ENCODE measurements at places on chromosomes 2 and 18.

- no peak for DNase-seq
These were observed 25.0 kb upstream of the COPS8 start for GRCh38 chr2:237060534-237061312.

DNA sequence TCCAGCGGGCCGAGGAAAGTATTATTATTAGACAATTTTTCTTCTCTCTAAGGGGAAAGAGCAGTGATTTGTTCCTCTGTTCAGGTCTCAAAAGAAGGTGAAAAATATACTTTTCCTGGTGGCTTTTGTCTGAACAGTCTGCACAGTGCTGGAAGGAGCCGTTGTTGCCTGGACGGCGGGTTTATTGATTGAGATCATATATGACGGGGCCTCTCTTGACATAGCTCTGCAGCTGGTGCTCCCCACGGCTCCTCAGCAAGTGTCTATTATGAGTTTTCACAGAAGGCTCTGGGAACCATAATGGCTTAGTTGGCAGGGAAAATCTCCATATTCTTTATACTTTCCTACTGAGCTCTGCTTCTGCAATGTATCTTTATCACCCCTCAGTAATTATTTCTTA is 42.9 kb downstream of the FSHR start:
- DNase-seq = no peak

GRCh38 chr2:71130905-71131244 is 441 bp downstream of the MPHOSPH10 start:
- no peak for DNase-seq

DNA sequence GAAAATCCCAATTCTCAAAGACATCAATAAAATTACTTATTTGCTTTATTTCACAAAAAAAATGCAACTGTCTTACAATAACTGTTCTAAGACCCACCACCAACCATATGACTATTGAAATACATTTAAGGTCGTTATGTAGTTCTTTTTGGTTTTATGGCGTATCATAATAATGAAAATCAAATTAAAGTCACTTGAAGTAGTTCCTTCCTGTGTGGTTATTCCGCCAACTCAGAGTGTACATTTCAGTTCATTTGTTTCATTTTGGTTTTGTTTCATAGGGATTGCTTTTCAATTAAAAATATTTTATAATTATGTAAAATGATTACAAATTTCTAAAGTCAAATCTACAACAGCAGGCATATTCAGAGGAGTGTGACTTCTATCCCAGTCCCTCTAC is 45.9 kb upstream of the AAK1 start:
- DNase-seq = no peak

GRCh38 chr18:55838841-55839240 is 250.8 kb upstream of the TCF4 start:
- DNase-seq = no peak

GRCh38 chr2:199707593-199708185 is 143.3 kb downstream of the FTCDNL1 start:
- no peak for DNase-seq

GRCh38 chr2:196268025-196268424 is 96.6 kb upstream of the STK17B start:
- no peak for DNase-seq

- no peak for DNase-seq
These were observed 74.8 kb downstream of the EMX1 start for GRCh38 chr2:72991980-72992733.

DNA sequence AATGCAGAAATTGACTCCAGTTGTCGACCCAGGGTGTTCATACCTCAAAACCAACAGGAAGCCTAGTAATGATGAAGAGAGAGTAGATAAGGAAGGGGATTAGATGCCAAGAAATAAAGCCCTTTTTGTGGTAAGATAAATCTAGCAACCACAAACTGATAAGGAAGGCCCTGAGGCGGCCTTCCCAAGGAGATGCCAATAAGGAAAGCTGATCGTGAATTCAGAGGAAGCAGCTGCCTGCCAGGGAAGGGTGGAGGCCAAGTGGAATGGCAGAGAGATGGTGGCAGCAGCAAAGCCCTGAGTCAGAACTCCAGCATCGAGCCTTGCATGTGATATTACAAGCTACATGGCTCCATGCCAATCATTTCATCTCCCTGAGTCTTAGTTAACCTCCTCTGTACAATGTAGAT is 126.3 kb downstream of the IRS1 start:
- DNase-seq = no peak

GRCh38 chr18:35973650-35974049 is 1.2 kb downstream of the RMP24 start:
- no peak for DNase-seq

DNA sequence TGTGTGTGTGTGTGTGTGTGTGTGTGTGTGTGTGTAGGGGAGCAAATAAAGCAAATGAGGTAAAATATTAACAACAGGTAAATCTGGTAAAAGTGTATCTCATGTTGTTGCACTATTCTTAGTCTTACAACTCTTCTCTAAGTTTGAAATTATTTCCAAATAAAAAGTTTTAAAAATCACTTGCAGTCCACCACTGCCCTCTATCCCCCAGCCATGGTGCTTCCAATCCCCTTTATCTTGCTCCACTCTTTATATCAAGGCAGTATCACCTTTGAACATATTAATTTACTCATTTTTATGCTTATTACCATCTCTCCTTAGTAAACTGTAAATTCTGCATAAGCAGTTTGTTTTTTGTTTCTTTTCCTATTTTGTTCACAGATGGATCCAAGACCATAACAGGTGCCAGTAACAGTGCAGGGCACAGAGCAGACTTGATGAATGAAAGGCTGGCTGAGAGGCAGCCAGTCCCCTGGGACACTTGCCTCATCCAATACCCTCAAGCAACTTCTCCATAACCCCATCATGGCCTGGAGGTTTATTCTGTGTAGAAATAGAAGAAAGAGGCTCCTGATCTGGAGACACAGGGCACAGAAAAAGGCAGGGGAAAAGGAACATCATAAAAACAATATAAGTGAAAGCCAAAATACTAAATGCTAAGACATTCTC is 67.6 kb downstream of the LDAH start:
- no peak for DNase-seq

DNA sequence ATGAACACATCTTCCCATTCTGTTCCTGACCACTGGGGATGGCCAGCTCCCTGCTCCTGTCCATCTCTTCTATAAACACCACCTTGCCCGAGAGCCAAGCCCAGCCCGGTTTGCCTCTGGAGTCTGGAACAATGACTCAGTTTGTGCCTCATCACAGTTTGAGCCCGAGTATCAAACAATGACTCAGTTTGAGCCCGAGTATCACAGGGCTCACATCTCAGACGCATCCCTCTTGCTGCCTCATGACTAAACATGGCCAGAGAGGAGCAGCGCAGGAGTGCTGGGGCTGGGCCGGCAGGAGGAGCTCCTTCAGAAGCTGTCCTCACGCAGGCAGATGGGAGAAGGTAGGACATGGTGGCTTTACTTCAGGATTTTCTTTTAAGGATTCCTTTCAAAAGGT is 68.7 kb downstream of the PXDN start:
- no peak for DNase-seq

DNA sequence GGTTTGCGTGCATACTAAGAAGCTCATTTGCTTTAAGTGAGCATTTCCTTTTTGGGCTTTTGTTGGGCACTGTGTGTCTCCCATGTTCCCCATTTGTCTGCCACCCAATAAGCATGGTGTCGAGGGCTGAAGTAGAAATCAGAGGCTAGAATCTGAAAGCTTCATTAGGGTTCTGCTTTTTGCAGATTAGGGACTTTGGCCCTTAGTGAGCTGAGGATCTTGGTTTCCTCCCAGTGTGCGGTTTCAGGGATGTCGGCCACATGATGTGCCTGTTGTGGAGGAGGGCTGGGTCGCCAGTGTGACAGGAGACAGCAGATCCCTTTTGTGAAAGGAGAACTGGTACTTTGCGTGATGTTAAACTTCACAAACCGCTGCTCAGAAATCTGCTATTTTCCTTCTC is 41.1 kb downstream of the PLEKHB2 start:
- DNase-seq = no peak

GRCh38 chr18:61736133-61736532 is 156.7 kb downstream of the RNF152 start:
- DNase-seq = no peak

DNA sequence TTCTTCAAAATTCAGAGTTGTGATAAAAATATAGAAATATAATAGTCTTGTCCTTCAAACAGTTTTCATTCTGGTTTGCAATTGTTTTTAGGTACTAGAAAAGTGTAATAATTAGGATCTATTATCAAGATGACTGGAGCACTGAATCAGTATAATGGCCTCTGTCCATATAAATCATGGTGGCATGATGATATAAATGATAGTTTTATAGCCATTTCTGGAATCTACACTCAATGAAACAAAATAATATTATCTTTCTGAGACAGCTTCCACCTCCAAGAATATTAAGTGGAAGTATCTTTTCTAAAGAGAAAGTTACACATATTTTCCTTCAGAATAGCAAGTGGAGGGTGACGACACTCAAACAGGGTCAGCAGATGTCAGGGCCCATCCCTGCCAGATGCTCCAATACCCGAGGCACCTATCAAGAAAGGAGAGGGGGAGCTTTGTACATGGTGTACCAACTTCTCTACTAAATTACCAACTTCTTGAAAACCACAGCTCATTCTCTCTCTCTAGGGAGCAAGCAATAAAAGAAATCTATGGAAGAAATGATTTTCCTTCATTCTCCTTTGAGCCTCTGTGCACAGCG is 882.7 kb upstream of the CHAC2 start:
- DNase-seq = no peak

DNA sequence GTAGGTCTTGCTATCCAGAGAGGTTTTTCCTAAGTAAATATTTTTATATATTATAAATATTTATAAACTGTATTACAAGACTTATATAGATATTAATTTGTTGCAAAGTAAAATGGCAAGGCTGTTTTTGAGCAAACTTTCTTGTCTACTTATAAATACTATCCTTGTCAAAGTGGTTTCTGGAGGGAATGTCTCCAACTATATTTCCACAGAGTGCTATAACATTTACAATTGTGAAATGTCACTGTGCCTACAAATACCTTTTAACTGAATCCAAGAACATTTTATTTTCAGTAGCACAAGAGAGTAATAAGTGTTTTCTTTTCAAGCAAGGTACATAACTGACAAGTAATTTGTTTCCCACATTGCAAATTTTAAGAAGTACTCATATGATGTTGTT is 256.8 kb downstream of the ZNF385B start:
- no peak for DNase-seq

GRCh38 chr2:127516041-127516762 is 10.1 kb downstream of the IWS1 start:
- no peak for DNase-seq

GRCh38 chr2:241798631-241799521 is 10.1 kb upstream of the NEU4 start:
- DNase-seq = no peak

GRCh38 chr2:48380989-48381625 is 148.8 kb upstream of the STON1 start:
- no peak for DNase-seq

DNA sequence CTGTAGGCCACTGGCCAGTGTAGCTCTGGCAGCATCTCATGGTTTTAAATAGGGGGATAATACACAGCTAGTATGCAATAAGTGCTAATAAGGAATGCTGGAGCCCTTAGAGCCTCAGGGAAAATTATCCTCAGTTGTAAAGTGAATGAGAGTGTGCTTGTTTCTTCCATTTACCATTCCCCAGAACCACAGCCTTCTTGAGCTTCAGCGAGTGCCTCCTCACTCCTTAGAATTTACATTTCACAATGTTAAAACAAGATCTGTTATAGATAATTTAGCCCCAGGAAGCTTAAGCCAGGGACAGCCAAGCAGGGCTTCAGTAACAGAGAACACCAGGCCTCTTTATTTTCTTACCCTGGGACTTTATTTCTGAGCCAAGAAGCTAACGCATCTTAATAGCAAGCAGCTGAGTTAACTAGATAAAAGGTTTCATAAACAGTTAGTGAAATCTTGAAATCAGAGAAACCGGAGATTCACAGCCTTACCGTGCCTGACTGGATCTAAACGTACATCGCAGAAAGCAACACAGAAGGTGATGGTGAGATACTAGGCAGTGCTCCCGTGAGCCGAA is 535.2 kb downstream of the TDRD15 start:
- no peak for DNase-seq

GRCh38 chr2:64975232-64975821 is 13.9 kb upstream of the SLC1A4 start:
- no peak for DNase-seq

GRCh38 chr2:201344663-201345366 is 12.3 kb downstream of the FLACC1 start:
- DNase-seq = no peak

Measured in activated CD8-positive, alpha-beta memory T cell treated with anti-CD3 and anti-CD28 coated beads for 4 hours (primary cell).